ENCODE measurements at places on chromosomes 5 and 9.

DNA sequence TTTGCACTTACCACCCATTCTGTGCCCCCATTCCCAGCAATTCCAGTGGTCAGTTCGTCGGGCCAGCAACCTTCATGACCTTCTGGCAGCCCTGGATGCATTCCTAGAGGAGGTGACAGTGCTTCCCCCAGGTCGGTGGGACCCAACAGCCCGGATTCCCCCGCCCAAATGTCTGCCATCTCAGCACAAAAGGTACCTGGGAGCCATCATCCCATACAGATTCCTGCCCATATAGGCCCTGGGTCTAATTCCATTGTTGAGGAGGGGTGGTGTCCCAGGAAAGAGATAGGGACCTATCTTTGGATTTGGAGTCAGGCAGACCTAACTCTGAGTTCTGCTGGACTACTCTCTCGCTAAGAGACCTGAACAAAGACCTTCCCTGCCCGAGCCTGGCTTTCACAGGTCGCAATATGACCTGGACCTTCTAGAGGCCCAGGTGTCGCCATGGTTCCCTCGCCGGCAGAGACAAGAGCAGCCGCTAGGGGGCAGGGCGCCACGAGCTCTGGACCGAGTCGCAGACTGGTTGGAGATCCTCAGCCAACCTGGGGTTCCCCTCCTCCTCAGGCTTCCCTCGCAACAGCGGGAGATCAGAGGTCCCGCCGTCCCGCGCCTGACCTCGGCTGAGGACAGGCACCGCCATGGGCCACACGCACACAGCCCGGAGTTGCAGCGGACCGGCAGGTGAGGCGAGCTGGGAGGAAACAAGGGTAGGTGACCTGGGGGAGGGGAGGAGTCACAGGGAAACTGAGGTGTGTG, 3.1 kb downstream of the SLC4A9 start:
- DNase-seq = no peak

- DNase-seq = no peak
Observed at GRCh38 chr9:97735070-97735600, 38.0 kb upstream of the XPA start.

DNA sequence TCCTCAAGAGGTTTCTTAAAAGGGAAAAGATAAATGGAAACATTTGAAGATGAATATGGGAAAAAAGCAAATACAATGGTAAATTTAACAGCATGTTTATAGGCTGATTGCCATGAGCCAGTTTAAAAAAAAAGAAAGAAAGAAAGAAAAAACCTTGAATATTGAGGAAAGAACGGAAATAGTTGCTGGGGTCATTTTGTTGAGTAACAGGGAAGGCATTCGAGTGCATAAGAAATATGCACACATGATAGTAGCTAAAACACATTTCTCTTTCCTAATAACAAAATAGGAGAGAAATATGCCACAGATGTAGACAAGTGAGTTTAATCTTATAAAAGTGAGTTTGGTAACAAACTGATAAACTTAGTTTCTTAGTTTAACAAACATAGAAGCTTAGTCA, 864.6 kb upstream of the ACO1 start:
- no peak for DNase-seq

GRCh38 chr9:37936965-37937364, 33.0 kb upstream of the SLC25A51 start:
- DNase-seq = no peak

DNA sequence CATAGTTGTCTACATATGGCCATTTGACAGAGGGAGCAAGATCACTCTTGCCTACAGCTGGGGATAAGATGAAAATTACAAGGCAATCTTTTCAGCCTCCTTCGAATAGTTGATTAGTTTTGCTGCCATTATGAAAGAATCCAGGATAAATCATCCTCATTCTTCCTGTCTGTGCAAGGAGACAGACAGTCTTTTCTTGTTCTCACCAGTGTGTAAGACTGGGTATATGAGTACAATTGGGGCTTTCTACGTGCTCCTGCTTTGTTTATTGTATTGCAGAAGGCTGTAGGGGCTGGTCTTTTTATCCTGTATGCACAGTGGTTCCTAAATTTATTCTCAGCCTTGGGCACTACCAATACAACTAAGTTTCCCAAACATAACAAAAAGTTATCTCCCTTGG, 76.8 kb downstream of the SPEF2 start:
- DNase-seq = no peak

GRCh38 chr9:90086101-90086511, 481.3 kb downstream of the GADD45G start:
- no peak for DNase-seq

DNA sequence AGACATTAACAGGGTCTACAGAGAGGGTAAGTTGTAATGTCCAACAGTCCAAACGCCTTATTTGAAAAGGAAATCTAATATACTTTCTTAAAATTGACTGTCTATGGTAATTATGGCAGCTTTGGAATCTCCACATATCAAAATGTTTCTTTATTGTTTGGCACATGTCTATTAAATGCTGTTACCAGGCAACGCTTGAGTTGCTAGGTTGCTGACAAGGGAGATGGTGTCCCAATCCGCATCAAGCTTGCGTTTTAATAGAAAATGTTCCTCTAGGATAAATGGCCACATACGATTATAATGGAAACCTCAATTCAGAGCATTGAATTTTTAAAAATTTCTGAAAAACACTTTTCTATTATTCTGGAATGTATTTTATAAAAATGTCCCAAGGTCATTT, 9.2 kb downstream of the ANXA1 start:
- no peak for DNase-seq

- DNase-seq = no peak
Observed at GRCh38 chr5:168746893-168747640, 167.9 kb upstream of the PANK3 start.

GRCh38 chr5:11300736-11301135, 539.7 kb upstream of the DAP start:
- no peak for DNase-seq

DNA sequence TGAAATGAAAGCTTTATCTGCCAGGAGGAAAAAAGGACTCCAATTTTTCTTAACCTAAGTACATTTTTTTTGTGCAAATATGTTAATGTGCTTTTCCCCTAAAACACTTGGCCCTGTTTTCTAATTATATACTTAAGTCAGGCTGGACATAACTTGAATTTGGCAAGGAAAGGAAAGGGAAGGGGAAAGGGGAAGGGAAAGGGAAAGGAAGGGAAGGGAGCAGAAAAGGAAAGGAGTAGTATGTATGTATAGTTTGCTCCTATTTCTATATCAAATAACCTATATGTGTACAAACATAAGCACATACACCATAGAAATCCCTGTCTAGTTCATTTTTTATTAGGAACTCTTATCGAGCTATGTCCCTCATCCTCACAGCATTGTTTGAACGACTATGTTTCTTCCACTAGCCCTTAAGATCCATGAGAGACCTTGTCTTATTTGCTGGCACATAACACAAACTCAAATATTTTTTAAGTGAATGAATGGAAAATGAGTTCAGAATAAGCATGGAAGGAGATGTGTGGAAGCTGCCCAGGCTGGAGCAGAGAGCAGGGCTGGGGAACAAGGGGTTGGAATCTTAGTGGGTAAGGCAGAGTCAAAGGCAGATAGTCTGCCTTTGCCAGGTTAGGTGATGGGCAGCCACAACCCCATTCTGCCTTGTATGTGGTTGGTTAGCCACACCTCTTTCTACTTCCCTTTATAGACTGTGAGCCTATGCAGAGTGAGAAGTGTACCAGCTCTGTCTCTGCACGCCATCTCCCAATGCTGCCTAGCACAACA, 70.0 kb downstream of the KLHL3 start:
- DNase-seq = no peak

DNA sequence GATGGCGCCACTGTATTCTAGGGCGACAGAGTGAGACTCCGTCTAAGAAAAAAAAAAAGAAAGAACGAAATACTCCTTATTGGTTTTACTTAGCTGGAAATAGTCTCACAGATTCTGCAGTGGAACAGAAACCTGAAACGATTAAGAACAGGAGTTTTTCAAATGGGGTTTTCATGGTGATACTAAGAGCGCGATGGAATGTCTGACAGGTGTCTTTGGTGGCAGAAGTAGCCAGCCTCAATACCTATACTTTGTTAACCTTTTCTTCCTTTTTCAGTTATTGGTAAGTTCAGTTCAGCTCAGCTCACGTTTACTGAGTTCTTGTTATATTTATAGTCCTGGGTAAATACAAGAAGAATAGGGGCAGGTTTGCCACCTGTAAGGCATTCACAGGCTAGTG, 123.9 kb downstream of the FOCAD start:
- DNase-seq = no peak

GRCh38 chr5:136434795-136435194, 69.5 kb upstream of the TRPC7 start:
- no peak for DNase-seq

DNA sequence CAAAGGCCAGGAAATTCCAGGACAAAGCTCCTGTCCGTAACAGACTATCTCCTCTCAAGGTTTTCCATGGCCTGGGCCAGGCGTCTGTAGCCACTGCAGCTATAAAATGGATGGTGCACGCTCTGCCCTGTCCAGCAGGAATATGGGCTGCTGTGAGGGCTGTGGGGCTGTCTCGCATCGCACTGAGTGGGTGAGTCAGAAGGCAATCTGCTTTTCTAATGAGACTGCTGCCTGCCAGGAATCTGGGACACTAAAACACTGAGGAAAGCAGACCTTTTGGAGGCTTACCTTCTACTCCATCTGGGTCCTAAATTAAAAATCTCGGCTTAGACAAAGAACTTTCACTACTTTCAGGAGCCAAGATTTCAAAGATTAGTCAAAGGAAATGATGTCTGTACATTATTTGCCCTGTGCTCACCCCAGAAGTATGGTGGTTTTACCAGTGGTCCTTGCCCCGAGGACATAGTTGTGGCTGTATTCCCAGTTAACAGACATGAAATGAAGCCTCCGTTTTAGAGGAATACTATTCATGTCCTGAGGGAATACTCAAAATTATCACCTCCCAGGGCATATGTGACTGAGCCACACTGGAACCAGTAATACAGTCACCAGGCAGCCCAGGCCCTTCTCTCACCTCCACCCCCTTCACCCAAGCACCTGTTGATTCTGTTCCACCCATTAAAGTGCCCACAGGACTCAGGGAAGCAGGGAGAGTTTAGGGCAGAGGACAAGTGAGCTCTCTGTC, 56.4 kb downstream of the PFDN1 start:
- DNase-seq = peak; percentile 55

GRCh38 chr5:6525910-6526309, 77.3 kb downstream of the UBE2QL1 start:
- DNase-seq = no peak

DNA sequence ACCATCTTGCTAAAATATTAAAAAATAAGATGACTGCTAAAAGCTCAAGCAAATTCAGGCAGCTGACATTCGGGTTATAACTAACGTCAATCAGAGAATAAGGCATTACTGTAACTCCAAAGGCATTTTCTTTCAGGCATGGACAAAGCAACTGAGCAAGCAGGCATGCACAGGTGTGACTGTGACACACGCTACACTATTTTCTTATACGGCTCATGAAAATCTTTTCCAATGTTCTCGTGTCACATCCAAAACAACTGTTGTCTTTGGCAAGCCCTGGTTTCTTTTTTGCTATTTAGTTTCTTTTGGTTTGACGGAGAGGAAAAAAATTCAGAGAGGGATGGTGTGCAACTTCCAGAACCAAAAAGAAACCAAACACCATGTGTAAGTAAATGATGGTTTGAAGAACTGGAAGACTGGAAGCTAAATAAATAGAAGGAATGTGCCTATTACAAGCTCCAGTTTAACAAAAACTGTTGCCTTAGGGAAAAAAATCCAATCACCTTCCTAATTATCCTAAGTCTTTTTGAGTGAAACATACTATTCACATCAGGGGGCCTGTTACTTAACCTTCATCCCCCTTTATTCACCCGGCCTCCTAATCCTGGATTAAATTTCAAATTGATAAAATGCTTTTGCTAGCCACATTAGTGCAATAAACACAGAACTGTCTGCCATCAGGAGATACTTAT, 277.6 kb downstream of the PSAT1 start:
- peak; percentile 52 for DNase-seq

GRCh38 chr5:157918811-157919742, 60.1 kb upstream of the CLINT1 start:
- DNase-seq = no peak

GRCh38 chr5:134435560-134435959, 23.9 kb upstream of the CDKN2AIPNL start:
- no peak for DNase-seq

DNA sequence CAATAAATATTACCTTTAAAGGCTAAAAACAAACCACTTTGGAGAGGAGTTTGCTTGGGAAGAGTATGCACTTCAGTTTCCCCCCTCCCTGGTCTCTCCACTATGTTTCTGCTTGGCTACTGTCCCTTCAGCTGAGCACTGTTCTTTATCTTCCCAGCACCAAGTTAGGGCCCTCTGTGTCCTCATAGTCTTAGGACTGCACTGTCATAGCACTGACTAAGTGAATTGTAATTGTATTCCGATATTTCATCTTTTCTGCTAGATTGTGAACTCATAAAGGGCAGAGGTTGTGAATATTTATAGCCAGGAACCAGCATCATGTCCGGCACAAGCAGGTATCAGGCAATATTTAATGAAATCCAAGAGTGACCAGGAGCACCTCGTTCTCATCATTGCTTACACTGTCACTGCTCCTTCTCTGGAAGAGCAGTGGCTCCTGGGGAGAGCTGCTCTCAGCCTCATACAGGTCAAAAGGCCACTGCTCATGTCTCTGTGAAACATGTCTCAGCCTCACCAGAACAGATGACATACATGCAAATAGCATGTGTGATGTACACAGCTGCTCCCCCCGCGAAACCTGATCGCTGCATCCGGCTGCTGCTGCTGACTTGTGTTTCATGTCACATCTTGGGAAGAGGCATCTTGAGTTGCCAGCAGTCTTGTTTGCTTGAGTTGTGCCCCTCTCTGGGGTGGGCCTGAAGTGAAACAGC, 279.7 kb upstream of the MSX2 start:
- no peak for DNase-seq

- DNase-seq = no peak
Observed at GRCh38 chr9:98955259-98955658, 11.6 kb downstream of the COL15A1 start.

GRCh38 chr5:150338546-150338945, 19.0 kb upstream of the TCOF1 start:
- no peak for DNase-seq

DNA sequence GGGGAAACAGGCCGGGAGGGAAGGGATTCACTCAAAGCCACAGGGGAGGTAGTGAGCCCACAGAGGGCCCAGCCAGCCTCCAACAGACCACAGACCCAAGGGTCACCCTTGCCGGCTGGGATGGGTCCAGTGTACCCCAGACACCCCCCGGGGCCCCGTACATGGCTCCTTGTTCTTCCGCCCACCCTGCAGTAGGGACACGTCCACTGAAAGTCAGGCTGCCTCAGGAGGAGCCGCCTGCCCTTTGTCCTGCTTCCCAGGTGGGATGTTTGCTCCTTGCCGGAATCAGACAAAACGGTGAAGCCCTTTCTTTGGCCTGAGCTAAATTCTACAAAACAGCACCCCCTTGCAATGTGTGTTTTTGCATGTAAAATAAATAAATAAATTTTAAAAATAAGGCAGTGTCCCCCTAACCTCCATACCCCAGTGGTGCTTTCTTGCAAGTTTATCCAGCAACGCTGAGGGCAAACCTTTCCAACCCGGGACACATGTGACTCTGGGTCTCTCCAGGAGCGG, 25.8 kb downstream of the LHX3 start:
- no peak for DNase-seq

GRCh38 chr9:17045381-17045940, 89.4 kb upstream of the CNTLN start:
- DNase-seq = no peak

GRCh38 chr9:82223442-82223841, 234.9 kb downstream of the SPATA31D1 start:
- DNase-seq = no peak

All from retinal pigment epithelial cell (primary cell).